ENCODE measurements at places on chromosomes 3 and 15.

- no peak for DNase-seq
Observed at GRCh38 chr3:160023476-160023875, 34.8 kb downstream of the IL12A start.

GRCh38 chr15:68424754-68425390 lies 7.1 kb downstream of the ITGA11 start:
- DNase-seq = no peak

DNA sequence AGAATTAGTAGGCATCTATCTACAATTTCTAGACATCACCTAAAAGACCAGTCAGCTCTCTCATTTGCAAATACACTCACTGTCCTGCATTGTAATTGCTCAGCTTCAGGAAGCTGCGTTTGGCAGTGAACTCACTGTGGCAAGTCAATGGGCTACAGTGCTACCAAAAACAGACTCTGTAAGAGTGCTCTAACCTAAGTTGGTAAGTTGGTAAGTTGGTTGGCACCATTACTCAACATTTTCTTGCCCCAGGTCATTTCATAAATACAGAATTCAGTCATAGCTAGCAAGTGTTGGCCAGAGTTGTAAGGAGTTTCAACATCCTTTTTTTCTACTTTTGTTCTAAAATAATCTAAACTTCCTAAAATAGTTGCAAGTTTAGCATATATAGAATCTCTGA lies 466.3 kb downstream of the NAALADL2 start:
- DNase-seq = no peak

- no peak for DNase-seq
Observed at GRCh38 chr3:52402101-52402521, 42.8 kb downstream of the SEMA3G start.

DNA sequence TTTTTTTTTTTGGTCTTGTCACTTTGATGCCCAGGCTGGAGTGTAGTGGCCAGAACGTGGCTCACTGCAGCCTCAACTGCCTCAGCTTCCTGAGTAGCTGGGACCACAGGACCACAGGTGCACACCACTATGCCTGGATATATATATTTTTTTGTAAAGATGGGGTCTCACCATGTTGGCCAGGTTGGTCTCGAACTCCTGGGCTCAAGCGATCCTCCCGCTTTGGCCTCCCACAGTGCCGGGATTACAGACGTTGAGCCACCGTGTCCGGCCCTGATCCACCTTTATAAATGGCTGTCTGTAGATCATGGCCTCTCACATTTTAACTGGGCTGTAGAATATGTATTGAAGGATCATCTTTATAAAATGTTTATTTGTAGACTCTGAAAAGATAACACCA lies 1.9 kb upstream of the EIF3J start:
- no peak for DNase-seq

- DNase-seq = no peak
Observed at GRCh38 chr3:36677331-36678007, 86.9 kb downstream of the DCLK3 start.

DNA sequence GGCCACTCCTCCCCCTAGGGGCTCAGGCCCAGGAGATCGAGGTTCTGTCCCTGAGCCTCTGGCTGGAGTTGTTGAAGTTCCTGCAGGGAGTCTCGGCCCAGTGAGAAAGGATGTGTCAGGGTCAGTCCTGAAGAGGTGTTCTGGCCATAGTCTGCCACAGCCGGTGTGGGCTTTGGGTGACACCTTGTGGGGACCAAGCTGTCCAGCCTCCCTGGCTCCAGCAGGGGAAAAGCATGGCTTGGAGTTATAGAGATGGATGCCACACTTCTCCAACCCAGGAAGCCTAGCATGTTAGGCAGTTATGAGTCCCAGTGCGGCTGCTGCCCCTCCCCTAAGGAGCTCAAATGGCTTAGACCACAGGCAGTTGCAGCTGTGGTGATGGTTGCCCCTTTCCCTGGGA lies 945.6 kb upstream of the GBE1 start:
- no peak for DNase-seq

GRCh38 chr3:136932523-136932922 lies 25.3 kb upstream of the IL20RB start:
- no peak for DNase-seq

DNA sequence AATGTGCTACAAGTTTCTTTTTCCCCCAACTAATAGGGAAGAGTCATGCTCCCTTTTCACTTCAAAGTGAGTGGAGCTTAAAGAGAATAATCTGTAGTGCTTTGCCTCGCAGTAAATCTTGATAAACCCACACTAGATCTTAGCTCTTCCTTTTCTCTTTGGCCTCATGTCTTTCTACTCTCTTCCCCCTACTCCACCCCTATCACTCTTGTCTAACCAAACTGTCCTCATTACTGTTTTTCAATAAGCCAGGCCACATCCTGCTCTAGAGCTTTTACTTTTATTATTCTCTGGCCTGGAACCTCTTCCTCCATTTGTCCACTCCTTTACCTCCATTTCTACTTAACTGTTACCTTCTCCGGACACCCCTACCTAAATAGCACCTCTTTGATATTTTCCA lies 291.0 kb upstream of the SATB1 start:
- no peak for DNase-seq

DNA sequence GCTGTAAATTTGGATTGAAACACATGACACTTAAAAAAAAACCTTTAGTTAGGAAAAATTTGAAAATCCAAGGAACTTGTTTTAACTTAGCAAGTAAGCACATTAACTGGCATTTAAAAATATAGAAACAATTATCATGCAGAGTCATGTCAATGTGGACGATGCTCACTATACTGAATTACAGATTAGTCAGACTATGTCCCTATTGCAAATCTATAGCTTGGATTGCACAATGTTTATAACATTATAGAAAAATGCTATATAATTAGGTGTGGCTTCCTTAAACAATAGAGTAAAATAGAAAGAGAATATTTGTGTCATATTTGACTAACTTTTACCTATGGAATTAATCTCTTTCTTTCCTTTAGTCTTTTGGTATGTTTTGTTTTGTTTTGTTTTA lies 48.4 kb upstream of the TUSC7 start:
- no peak for DNase-seq

Measured in stimulated activated CD8-positive, alpha-beta memory T cell treated with anti-CD3 and anti-CD28 coated beads, Interleukin-15, amount 100 ng/mL, for 1 hour (primary cell).